Urothelium cell line (cell line): ENCODE measurements at places on chromosomes 3 and 15.
A peak's percentile ranks its signal among the peaks of the same experiment; 100 is the strongest.

DNA sequence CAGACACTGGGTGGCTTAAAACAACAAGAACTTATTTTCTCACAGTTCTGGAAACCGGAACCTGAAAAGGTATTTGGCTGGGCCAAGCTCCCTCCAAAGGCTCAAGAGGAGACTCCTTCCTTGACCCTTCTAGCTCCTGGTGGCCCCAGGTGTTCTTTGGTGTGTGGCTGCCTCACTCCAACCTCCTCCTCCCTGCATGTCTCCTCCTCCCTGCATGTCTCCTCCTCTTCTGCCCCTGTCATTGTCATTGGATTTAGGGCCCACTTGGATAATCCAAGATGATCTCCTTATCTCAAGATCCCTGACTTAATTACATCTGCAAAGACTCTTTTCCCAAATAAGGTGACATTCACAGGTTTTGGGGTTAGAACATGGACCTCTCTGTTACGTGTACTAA lies 69.8 kb upstream of the MFGE8 start:
- no peak for DNase-seq

DNA sequence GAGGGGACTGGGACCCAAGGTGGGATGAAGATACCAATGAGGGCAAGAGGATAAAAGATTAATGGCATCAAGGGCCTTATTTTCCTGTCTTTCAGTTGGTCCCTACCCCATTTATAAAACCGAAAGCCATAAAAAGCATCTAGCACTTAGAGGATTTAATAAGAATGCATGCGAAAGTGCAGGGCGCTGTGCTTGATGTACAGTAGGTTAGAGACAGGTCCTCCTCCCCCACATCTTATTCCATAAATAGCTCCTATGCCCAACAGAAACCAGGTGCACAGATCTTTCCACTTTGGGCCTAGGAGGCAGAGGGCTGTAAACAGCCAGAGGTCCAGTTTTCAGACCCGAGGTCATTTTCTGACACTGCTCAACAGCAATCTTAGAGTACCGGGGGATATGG lies 1.2 kb downstream of the LPCAT4 start:
- DNase-seq = no peak

- DNase-seq = peak; percentile 36
Measured at GRCh38 chr3:100335434-100335833, 877 bp downstream of the NIT2 start.

DNA sequence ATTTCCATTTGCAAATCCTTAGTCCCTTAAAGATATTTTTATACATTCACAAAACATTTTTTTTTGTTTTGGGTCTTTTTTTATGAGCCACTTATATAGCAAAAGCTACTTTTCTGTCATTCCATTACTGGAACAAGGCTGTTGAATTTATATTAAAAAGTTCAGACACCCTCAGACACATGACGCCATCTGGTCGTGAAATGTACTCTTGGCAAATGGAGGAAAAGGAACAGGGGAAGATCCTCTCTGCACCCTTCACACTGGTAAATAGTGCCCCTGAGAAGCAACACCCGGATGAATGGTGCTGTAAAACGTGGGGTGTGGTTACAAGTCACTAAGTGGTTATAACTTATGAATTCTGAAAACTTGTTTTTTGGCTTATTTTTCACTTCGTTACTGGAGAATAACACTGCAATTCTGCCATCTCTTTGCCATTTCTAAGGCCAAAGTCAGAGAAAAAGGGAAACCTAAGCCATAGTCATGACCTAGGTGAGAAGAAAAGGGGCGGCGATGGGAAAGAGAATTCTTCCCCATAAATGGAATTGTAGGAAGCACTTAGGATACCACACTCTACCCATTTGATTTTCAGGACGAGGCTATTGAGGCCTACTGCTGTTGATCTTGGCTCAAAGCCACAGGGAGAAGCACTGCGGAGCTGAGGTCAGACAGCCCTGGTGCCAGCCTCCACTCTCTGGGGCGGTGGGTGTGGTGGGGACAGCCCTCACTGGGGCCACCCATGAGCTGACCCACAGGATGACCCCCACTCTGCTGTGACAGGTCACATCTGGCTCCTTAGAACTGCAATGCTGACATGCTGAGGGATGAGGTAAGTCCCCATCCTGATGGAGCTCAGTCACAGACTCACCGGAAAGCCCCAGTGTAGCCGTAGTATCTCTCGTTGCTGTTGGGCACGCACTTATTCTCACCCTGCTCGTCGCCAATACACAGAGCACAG lies 21.9 kb downstream of the LTF start:
- no peak for DNase-seq

GRCh38 chr3:68743521-68743920 lies 188.8 kb downstream of the TAFA4 start:
- no peak for DNase-seq

DNA sequence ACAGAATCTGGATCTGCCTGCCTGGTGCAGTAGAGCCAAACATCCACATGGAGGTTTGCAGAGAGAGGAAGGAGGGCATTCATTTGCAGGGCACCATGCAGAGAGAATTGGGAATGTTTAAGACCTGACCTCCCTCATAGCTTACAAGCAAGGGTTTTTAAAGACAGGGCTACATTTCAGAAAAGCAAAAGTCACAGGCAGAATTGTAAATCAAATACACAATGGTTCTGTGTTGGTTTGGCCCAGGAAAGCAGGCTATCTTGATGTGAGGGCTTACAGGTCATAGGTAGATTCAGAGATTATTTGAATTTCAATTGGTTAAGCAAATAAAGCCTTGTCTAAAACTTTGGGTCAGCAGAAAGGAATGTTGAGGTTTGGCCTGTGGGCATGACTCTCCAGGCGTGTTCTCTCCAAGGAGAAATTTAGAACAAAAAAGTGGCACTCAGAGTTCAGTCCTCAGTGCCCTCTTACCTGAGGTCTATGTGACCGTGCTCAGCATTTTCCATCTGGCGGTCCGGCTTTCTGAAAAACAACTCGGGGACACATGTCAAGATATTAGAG lies 91.5 kb downstream of the CD47 start:
- DNase-seq = peak; percentile 75

DNA sequence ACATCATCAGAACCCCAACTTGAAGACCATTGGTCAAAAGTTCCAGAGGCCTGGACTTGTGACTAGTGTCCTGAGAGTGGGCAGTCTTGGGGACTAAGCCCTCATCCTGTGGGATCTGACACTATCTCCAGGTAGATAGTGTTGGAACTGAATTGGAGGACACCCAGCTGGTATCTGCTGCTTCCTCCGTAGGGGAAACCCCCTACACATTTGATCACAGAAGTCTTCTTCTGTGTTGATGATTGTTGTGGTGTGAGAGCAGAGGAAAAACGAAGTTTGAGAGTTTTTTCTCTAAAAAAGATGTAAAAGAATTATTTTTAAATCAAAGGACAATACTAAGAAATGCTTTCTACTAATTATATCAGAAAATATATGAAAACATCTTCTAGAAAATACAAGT lies 6.9 kb downstream of the NSMCE3 start:
- no peak for DNase-seq

DNA sequence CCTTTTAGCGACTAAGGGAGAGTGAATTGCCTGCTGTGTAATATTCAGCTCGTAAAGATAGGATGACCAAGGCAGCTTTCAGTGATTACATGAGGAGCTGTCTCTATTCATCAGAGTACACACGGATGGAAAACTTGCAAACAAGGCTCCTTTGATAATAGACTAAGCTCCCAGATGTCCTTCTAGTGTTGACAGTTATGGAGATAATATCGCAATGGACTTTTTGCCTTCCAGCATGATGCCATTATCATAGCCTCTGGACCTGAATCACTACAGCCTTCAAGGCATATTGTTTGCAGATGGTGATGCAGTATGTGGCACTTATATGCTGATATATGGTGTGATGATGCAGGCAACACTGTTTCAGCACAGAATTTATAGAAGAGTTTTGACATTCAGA lies 93.9 kb downstream of the ECT2 start:
- DNase-seq = no peak

GRCh38 chr3:4343258-4343657 lies 40.1 kb downstream of the SETMAR start:
- no peak for DNase-seq

DNA sequence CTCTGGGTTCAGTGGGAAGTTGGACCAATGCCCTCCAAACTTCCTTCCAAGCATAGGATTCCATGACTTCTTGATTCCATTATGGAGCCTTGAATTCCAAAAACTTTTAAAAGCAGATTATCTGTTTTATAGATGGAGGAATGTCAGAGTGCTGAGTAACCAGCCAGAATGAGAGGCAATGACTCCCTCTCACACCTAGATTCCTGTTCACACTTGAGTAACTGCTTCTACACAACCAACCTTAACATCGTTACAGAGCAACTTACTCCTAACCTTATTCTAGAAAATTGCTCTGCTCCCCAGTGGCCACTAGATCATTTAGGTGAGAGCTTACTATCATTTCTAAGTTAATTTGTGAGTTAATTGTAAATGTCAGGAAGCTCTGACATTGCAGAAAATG lies 24.2 kb upstream of the NR2F2 start:
- no peak for DNase-seq

- DNase-seq = peak; percentile 56
Measured at GRCh38 chr3:65751123-65751700, 287.5 kb downstream of the MAGI1 start.

DNA sequence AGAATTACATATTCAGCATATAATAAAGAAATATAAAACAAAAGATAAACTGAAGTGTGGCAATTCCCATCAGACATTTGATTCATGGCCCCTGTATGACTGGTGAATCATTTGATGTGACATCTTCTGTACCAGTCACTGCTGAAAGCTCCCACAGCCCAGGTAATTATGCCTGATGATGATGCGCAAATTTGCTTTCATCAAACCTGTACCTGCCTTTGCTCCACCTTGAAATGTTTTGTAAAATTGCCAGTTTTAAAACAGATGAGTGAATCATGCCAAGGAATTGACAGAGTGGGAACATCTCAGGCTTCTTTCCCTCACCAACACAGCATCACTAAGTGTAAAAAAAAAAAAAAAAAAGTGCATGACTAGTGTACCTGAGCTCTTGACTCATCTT lies 66.5 kb upstream of the EIF1B start:
- DNase-seq = no peak

GRCh38 chr3:147509448-147509847 lies 100.3 kb downstream of the ZIC1 start:
- DNase-seq = no peak

- no peak for DNase-seq
Measured at GRCh38 chr3:83457551-83457950, 1501.2 kb upstream of the CADM2 start.

DNA sequence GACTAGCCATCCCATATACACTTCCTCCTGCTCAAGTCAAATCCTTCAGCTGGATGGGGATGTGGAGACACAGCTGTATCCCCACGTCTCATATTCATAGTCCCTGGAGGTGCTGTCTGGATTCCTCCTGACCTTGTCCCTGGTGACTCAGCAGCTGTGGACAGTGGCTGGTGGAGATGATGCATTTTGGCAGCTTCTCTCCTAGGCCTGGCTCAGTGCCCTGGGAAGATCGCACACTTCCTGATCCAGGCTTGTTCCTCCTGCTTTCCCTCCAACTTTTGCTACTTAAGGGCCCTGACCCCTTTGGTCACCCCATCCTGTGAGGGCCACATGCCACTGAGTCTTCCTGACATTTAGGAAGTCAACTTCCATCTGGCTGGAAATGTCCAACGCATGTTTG lies 44.4 kb downstream of the ADAMTSL3 start:
- peak; percentile 84 for DNase-seq
